AG08396 (cell line): ENCODE measurements at places on chromosomes 13 and 19.

DNA sequence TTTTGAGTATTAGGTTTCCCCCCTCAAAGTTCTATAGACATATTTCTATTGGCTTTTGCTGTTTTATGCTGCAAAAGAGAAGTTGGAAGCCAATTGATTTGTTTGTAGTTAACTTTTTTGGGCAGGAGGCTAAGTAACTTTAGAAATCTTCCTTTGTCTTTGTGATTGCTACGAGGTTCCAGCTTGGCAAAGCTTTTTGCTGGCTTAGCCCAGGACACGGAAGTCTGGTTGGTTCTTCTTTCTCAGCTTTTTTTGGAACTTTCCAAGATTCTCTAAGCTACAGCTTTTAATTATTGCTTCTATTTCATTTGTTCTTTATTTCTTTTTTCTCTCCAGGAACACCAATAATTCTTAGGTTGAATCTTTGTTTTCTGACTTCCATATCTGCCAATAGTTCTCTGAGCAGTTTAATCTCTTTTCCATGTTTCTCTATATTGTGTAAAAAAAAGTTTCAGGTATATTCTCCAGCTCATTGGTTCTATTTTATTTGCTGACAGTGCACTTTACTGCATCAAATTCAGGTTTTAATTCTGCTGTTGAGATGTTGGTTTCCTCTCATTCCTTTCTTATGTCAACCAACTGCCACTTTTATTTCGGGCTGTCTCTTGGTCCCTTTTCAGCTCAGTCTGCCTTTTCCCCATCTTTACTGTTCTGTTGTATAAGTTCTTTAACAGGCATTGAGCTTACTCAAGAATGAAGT, 27.8 kb downstream of the MBNL2 start:
- DNase-seq: no peak

DNA sequence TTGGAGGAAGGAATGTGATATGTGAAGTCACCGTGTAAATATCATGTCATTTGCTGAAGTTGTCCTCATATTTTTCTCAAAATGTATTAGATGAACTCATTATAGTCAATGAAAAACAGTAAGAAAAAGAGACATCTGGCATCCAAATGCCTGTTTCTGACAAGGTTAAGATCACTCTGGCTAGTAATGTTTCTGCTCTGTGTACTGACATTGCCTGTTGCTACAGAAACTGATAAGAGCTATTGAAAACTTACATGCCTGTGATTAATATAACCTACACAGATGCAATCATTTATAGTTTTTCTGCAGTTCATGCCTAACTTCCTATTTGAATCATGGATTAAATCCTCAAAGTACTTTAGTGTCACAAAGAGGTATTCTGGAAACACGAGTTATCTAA, 249.8 kb downstream of the NBEA start:
- DNase-seq: no peak

DNA sequence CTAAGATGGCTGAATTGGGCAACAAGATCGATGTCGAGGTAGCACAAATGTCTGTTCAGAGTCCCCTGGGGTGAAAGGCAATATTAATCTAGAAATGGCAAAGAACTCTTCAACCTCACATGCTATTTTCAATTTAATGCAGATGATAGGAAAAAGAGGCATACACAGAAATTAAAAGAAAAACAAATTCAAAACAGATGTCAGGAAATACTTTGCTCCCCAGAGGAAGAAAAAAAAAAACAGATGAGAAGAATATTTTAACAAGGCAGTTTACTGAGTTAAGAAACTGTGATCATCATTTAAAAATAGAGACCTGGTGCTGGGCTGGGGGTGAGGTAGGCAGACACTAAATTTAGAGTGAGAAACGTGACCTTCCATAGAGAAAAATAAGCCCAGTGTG, 421.9 kb upstream of the ARGLU1 start:
- no peak for DNase-seq

DNA sequence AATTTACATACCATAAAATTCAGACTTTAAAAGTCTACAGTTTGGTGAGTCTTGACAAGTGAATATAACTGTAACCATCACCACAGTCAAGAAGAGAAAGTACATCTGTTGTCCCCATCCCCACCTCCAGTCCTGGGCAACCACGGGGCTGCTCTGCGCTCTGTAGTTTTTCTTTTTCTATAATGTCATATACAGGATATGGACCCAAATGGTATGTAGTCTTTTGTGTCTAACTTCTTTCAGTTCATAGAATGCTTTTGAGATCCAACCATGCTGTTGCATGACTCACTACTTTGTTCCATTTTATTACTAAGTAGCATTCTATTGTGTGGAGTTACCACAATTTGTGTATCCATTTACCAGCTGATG, 103.9 kb downstream of the DOCK9 start:
- DNase-seq: no peak

DNA sequence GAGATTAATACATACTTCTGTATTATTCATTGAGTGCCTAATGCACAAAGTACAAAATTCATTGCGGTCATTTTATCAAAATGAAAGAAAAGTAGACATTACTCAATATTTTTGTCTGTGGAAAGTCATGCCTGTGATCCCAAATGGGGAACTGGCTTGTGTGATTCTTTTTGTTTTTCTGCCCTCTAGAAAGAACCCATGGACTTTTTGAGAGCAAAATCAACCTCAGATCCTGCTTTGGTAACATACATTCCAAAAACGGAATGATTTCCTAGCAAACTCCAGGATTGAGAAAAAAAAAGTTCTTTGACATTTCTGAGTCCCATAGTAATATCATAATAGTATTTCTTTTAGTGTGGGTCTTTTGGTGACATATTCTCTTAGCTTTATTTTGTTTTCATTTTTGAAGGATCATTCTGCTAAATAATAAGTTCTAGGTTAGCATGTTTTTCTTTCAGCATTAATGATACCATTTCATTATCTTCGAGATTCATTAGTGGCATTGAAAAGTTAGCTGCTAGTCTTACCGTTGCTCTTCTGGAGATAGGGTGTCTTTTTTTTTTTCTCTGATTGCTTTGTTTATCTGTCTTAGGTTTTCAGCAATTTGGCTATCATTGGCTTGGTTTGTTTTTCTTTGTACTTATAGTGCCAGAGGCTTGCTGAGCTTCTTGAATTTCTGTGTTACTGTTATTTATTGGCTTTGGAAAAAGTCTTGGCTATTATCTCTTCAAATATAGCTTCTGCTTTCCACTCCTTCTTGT, 102.4 kb upstream of the CSNK1A1L start:
- no peak for DNase-seq

DNA sequence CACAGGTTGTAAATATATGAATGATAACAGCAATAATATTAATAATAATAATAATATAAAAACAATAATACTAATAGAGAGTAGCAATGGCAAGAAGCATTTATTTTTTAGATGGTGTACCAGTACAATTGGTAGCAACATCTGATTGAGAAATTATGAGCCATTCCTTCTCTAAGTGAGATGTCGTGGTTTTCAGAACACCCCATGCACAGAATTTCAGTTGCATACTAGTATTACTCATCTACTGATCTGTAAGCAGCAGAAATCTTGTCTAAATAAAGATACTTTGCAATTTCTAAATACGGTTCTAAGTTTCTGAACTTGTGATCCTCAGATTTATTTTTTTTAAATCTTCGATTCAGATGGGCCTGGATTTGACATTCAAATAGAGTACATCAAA, 788.0 kb upstream of the ATXN8OS start:
- no peak for DNase-seq

DNA sequence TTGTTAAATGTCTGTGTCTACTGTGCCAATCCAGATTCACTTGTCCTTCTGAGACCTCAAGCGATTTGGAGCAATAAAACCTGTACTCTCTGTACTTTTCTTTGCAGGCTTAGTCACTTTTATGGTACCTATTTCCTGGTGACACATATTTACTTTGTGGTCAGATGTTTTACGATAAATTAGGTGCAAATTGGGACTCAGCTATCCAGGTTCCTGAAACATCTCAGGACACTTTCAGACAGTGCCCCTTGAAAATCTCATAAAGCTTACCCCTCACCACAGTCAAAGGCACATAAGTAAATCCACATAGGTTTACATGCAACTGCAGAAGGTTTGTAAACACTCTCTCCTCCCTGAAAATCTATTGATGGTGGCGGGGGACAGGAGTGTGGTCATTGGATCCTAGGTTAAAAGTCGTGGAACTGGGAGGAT, 438.8 kb downstream of the EFNB2 start:
- DNase-seq: no peak

DNA sequence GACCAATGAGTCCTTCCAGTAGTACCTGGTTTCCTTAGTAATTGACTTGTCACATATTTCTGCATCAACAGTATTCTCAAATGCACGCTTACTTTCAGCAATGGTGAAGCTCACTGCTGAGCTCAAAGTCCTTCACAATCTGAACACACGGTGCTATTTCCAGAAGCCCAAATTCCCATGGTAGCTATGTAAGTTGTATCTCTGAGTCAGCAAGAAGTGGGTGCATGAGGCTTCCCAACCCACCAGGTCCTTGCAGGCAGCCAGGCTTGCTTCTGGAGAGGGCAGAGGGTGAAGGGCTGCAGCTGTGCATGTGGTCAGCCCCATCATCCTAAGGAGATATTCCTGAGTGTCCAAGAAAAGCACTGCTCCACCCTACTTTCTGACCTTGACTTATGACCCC, 25.7 kb downstream of the COL4A2 start:
- DNase-seq: no peak

- no peak for DNase-seq
Observed at GRCh38 chr13:76852986-76853385, 33.2 kb downstream of the KCTD12 start.

- DNase-seq: no peak
Observed at GRCh38 chr13:19978831-19979437, 20.4 kb downstream of the ZMYM2 start.

- DNase-seq: no peak
Observed at GRCh38 chr13:23777575-23777870, 111.7 kb downstream of the MIPEP start.

- DNase-seq: no peak
Observed at GRCh38 chr19:1217366-1217765, 11.8 kb downstream of the STK11 start.

- no peak for DNase-seq
Observed at GRCh38 chr13:113022391-113022744, 53.4 kb downstream of the MCF2L start.

- no peak for DNase-seq
Observed at GRCh38 chr13:98822225-98822606, 69.7 kb upstream of the SLC15A1 start.

DNA sequence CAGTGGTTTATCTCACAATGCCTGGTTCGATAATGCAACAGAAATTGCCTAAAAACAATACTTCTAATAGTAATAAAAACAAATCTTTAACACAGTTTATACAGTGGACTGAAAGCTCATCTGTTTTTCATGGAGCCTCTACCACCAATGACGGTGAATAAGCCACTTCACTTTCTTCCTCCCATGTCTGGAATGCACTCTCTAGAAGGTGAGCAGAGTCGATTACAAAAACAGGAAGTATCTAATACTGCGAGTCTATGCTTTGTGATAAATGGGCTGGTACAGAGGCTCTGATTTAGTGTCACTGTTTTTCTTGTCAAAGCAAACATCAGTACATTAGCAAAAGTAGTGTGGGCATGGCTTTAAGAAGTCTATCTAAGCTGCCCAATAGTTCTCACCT, 1348.6 kb upstream of the SLC10A2 start:
- no peak for DNase-seq

GRCh38 chr13:75402787-75403186, 79.2 kb downstream of the TBC1D4 start:
- DNase-seq: no peak

GRCh38 chr19:49833599-49833998, 15.5 kb downstream of the MED25 start:
- no peak for DNase-seq

- DNase-seq: no peak
Observed at GRCh38 chr19:43468354-43469159, 3.1 kb upstream of the LYPD3 start.

GRCh38 chr13:19345158-19345557, 163.5 kb upstream of the TUBA3C start:
- DNase-seq: no peak

DNA sequence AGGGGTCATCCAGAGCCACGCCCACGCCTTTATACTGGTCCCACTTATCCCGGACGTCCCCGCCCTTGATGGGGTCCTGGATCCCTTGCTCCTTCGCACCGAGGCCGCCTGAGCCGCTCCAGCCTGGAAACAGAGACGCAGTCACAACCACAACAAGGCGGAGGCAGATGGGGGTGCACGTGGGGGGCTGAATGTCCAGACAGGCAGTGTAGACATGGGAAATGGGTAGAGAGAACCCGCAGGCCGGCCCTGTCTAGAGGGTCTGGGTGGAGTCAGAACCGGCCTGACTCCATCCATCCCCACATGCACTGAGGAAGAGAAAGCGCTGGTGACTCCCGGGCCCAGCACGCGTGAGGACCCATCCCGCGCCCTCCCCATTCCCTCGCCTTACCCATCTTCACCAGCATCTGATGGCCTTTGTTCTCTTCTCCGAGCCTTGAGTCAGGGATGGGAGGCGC, 23.0 kb downstream of the CHERP start:
- no peak for DNase-seq

DNA sequence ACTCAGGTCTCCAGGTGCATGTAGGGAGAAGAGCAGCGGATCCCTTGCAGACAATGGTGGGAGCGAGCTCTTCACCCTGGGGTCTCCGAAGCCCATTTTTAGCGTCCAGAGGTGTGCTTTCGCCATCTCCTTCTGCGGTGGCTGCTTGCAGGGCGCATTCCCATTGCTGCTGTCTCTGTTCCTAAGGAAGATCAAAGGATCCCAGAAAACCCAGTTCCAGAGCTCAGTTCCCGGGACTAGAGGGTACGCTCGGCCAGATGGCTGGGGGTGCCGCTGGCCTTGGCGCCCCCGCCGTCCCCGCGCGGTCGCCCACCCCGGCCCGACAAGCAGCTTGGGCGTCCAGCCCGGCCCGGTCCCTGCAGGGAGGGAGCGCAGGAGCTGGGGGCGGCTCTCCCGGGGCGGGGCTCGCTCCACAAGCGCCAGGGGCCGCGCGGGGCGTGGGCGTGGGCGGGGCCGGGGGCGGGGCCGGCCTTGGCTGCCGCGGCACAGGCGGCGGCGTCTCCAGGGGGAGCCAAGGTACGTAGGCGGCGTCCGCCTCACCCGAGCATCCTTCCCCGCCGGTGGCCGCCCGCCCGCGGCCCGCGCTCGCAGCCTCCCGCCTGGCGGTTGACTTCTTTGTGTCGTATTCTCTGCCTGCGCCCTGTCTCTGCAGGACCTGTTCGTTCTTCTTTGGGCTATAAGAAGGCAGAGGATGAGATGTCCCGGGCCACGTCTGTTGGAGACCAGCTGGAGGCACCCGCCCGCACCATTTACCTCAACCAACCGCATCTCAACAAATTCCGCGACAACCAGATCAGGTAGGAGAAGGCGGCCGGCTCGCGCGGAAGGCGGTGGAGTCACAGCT, 96.8 kb downstream of the ATP8A2 start:
- peak; percentile 36 for DNase-seq

DNA sequence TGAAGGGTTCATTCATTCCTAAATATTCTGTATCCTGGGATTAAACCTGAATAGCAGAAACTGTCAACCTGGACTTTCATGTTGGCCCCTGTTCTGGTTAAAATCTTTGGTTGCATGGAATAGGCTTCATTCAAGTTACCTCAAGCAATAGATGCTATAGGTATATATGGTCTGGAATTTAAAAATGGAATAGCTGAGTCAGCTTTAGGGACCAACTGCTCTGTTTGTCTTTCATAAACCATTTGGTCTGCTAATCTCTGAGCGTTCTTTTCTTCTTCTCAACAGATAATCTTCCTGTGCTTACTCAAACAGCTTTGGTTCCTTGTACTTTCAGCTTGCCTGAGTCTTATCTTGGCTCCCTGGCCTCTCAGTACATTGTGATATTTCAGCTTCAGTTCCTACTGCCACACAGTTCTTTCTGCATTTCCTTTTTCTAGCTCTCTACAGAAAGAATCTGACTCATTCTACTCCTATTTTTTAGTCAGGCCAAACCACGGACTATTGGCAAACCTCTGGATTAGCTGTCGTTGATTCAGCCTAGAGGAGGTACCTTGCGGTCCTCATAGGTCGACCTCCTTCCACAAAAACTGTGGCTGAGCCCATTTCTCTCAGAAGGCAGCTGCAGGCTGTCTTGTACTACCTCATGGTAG, 35.9 kb upstream of the MAB21L1 start:
- peak; percentile 77 for DNase-seq
